ENCODE measurements at places on chromosomes 12 and 14.

DNA sequence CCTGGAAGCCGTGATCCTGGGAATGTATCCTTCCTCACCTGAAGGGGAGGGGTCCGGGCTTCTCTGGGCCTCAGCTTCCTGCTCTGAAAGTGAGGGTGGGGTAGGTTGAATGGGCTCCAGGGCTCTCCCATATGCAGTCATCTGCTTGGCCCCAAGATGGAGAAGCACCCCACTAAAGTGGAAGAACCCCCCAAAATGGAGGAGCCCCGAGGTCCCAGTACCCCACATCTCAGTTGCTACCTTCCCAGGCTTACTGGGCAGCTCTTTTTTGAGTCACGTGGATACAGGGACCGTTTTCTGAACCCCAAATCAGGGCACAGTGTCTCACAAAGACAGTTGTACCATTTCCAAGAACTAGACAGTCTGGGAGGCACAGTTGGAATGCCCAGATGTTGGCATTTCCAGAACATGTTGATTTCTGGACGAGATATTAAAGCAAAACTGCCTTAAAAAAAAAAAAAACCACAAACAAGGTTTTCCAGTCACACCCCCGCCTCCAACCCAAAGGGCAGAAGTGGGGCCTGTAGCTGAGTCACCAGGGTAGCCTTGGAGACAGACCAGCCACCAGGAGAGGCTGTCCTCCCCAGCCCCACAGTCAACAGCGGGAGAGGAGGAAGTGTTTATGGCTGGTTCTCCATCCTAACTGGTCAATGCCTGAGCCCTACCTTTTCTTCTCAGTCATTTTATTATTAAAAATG is 12.1 kb downstream of the VASH1 start:
- no peak for DNase-seq

DNA sequence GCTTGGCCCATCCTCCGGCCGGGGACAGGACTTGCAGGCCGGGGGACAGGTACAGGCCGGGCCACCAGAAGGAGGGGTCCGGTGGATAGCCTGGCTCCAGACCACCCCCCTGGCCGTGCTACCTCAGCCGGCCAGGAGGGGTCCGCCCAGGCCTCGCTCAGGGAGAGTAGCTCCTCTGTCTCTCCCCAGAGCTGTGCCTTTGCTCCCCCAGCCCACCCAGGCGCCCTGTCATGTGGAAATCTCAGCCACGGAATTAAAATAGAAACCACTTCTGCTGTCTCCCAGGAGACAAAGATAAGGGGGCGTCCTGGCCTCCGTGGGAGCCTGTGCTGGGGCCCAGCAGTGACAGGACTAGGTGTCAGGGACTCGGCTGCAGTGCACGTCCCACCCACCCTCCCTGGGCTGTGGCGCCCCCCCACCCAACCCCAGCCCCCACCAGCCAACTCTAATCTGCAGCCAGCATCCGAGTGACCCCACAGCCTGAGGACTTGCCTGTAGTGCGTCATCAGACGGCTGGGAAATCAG is 3.3 kb upstream of the CRIP2 start:
- no peak for DNase-seq

DNA sequence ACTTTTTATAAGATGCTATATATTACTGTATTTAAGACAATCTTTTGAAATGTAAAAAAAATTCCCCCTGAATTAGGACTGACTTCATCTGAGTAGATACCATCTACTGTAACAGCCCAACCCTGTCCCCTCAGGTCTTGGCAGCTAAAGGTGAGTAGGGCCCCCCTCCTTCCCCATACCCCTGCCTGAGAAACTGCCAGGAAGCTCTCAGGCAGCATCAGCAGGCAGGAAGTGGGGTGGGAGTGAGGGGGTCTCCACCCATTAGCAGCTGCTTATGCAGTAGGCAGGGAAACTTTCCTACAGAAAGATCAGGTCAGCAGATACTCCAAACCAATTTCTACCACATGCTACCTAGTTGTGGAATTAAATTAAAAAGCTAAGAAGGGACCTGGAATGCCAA is 62.5 kb downstream of the PAX9 start:
- no peak for DNase-seq

DNA sequence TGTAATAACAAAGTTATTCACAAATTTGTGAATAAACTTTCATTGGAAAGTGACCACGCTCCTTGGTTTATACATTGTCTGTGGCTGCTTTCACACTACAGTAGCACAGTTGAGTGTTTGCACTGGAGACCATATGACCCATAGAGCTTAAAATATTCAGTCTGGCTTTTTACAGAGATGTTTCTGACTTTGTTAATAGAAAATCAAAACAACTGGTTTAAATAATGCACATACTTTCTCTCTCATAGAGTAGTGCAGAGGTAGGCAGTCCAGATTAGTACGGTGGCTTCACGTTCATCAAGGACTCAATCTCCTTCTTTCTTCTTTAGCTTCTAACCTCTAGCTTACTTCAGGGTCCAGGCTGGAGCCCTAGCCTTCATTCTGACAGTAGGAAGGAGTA is 36.2 kb downstream of the PSEN1 start:
- DNase-seq, result no peak

DNA sequence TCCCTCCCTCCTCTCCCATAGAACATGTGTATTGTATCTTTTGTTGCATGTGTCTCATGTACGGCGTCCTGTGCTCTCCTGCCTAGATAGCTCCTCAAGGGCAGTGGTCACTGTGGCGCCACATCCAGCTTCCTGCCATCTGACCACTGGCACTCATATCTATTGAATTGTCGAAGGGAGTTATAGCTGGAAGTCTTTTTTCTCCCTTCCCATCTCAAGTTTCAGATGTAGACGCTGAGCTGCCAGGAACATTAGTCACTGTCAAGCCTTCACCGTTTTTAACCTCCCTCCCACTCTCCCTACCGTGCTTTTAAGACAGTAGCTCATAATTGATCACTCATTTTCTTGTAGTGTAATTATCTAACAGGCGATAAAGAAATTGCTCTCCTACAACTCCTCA is 33.0 kb downstream of the MTHFD1 start:
- no peak for DNase-seq

GRCh38 chr12:15596174-15596573 is 193.0 kb downstream of the EPS8 start:
- DNase-seq, result no peak

GRCh38 chr12:131311764-131312163 is 358.1 kb downstream of the ADGRD1 start:
- no peak for DNase-seq

DNA sequence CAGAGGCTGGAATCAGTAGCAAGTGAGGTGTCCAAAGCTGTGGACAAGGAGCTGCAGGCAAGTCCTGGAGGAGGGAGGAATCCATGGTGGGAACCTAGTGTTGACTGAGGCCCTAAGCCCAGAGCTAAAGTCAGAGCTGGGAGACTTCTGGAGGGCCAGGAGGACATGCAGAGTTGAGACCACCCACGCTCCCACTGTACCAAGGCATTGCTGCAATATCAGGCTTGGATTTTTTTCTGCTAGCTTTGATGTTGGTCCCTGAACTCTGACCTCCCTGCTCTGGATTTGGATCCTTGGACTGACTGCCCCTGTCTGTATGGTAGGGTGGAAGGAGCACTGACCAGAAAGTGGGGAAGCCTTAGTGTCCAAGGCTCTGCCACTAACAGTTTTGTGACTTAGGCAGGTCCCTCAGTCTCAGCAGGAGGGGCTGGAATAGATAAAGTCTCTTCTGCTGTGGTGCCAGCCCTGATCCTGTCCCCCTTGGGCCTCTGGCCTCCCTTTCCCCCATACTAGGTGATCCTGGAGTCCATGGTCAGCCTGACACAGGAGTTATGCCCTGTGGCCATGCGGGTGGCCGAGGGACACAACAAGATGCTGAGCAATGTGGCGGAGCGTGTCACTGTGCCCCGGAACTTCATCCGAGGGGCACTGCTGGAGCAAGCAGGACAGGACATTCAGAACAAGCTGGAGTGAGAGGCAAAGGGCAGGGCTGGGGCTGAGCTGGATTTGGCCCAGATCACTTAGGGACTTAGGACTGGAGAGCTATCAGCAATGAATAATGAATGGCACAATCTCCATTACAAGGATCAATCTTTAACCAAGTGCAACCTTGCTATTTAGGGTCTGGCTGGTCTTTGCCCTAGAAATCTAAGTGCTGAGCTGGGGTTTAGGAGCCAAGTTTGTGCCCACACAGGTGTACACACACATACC is 9.4 kb downstream of the CARMIL3 start:
- DNase-seq, result no peak

GRCh38 chr12:9619411-9620179 is 11.9 kb upstream of the KLRB1 start:
- DNase-seq, result no peak

DNA sequence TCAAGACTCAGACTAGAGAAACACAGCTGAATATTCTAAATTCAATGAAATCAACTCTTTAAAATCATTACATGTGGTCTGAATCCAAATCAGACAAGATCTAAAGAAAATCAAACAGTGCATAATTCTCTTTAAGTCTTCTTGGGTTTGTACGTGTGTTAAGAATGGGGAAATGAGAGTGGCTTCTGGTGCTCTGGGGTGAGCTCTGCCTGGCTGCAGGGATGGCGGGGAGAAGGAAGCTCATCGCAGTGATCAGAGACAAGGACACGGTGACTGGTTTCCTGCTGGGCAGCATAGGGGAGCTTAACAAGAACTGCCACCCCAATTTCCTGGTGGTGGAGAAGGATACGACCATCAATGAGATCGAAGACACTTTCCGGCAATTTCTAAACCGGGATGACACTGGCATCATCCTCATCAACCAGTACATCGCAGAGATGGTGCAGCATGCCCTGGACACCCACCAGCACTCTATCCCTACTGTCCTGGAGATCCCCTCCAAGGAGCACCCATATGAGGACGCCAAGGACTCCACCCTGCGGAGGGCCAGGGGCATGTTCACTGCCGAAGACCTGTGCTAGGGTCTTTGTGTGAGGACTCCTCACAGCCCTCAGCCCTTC is 20.9 kb downstream of the SENP1 start:
- DNase-seq, result no peak

DNA sequence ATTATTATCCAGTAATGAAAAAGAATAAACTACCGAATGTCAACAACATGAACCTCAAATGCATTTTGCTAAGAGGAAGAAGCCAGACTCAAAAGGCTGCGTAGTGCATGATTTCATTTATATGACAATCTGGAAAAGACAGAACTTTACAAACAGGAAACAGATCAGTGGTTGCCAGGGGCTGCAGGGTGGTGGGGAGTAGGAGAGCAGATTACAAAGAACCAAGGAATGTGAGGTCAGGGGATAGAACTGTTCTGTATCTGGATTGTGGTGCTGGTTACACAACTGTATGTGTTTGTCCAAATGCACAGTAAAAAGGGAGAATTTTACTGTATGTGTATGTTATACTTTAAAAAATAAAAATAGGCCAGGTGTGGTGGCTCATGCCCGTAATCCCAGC is 89.7 kb upstream of the MYL2 start:
- DNase-seq, result no peak

DNA sequence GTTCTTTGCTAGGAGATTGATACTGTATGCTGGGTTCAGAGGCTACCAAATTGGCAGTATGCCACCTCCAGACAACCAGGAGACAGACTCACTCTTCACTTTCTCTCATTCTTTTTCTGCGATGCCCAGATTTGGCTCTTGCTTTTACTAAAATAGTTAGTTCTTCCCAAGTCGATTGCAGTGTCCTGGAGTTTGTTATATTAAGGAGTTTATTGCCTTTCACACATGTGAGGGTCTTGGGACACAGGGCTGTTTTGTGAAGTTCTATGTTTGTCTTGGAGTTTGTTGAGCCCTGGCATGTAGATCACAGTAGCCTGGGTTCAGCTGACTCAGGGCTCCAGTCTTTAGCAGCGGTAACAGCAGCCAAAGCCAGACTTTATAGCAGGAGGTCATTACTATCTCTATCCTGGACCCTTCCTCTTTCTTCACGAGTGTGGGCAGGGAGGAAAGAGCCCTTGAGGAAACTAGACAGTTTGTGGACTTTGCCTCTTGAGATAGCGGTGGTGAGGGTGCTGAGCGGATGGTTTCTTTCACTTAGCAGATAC is 1.6 kb downstream of the MLEC start:
- DNase-seq, result no peak

DNA sequence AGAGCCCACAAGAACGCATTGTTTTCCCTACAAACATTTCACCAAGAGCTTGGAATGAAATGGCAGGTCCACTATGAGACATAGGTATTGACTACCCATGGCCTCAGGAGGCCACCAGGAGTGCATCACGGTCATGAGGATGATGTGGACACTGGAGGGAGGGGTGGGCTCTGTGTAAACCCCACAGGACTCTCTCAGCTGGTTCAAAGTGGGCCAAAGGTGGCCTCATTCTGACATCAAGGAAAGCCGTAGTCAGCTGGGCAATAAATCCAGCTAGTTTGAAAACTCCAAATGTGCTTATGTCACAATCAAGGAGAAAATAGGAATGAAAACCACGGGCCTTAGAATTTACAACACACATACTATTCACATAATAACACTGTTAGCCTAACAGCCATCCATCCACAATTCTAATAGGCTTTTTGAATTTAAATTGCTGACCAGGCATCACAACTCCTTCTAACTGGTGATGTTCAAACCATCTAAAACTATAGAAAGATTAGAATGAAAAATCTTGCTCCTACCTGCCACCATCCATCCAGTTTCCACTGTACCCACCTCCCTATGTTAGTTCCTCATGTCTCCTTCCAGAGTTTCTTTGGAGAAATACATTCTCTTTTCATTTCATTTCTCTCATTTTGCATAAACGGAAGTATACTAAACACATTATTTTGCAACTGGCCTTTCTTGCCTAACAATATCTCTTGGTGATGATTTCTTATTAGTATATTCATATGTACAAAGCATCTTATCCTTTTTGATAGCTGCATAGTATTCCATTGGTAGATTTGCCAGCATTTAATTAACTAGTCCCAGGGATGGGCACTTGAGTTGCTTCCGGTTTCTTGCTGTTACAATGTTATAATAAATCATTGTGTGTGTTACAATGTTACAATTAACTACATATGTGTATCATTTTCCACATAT is 21.5 kb downstream of the CMKLR1 start:
- DNase-seq, result no peak

DNA sequence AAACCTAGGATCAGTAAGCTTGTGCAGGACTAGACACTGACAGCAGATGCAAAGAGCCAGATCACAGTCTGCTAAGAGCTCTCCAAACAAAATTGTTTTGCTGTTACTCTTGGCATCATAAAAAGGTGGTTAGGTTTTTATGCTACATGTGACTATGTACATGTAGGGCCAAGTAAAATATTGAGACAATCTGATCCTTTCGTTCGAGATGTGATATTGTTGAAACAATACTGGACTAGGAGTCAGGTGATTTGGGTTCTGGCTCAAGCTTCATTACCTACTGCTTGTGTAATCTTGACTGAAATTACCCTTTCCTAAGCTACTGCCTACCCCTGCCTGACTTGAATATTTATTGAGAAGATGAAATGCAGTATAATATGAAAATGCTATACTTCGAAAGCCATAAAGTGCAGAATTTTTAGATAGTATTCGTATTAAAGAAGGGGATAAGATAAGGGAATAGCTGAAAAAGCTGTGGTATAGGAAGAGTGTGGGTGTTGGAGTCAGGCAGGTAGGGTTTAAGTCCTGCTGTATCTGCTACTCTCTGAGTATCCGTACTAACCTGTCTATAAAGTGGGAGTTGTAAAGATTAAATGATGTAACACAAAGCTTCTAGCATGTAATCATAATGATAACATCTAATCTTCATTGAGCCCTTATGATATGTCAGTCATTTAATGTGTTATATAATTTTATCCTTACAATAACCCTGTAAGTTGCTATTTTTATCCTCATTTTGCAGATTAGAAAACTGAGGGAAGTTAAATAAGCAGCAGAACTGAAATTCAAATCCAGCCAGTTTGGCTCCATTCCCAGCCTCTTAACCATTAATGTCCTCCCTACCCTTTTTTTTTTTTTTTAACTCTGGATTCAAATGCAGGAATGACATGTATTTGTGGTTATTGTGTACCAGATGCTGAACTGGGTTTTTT is 38.6 kb upstream of the ATF1 start:
- DNase-seq, result no peak
